ENCODE measurements at places on chromosomes 6 and 20. TPM values are rescaled to one million over a fixed set of nuclear protein-coding genes. Genes with fewer than 3 reads are reported as not detected.

Gene HNF4A
- total RNA-seq: not detected

Gene RNF114
- total RNA-seq: 55.4 TPM

Gene OR12D3
- total RNA-seq: not detected

Gene CD93
- not detected for total RNA-seq

Gene LIME1
- 6.3 TPM for total RNA-seq

Gene LY6G6C
- not detected for total RNA-seq

Gene FAM209A
- 0.33 TPM for total RNA-seq

Gene POU3F2
- 0.02 TPM for total RNA-seq

DNA sequence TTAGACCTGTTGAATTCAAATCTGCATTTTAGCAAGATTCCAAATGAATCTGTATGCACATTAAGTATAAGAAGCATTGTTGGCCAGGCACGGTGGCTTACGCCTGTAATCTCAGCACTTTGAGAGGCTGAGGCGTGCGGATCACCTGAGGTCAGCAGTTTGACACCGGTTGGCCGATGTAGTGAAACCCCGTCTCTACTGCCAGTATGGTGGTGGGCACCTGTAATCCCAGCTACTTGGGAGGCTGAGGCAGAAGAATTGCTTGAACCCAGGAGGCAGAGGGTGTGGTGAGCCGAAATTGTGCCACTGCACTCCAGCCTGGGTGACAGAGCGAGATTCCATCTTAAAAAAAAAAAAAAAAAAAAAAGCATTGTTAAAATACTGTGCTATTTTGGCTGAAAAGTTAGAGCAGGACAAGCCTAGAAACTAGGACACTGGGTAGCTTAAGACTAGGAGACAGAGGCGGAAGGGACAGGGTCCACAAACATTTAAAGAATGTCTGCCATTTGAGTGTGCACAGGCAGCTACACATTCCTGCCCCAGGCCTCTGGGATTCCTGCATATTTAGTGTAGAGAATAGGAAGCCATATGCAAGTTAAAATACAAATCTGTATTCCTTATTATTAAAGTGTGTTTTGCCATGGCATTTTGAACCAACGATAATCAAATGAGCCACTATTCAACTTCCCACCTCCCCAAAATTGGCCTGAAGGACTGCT is 45.1 kb upstream of the EEF1A1 start:
- DNase-seq: peak; percentile 52

- no peak for DNase-seq
These were observed 117.0 kb downstream of the NFATC2 start for GRCh38 chr20:51425347-51426106.

- no peak for DNase-seq
These were observed 4.0 kb downstream of the ARID1B start for GRCh38 chr6:156780962-156781853.

DNA sequence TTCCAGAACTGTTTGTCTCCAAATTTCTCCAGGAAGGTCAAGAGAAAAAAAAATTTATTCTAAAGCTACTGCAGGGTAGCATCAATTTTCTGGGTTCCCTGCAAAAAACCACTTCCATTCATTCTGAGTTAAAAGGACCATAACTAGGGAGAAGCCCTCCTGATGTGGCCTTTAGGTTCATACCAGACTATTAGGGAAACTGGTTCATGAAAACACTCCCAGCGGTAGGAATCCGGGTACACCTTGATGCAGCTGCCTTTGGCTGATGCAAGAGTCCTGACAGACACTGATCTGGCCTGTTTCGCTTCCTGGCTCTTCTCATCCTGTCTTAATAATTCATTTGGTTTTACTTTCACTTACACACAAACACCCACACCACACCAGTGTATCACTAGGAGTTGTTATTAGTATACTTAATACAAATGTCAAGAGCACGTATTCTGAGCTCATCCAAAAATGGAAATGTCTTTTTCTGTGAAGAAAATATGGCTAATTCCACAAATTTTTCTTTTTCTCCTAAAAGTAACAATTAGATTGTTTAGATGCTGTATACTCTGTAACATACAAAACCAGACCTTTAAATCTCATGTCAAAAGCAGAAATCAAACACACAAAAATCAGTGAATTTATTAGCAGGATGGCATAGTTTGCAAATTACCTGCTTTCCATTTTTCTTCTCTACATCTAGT is 38.4 kb upstream of the ARHGAP18 start:
- no peak for DNase-seq

DNA sequence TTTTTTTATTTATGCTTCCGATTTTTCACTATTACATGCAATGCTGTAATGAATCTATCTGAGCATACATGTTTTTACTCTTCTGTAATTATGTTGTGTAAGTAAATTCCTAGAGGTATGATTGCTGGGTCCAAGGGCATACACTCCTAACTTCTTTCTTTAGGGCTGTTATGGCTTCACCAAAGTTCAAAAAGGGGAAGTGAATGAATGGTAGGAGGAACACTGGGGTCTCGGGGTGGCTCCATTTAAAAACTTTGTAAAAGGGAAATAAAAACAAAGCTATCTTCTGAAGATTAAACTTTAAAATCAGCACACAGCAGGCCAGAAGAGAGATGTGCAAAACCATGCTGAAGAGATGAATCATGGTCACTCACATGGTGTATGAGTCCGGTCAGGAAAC is 289.1 kb upstream of the SUPT3H start:
- DNase-seq: no peak

GRCh38 chr6:149109397-149110070 is 208.0 kb upstream of the TAB2 start:
- no peak for DNase-seq

GRCh38 chr6:132496519-132497180 is 16.3 kb downstream of the STX7 start:
- DNase-seq: no peak

DNA sequence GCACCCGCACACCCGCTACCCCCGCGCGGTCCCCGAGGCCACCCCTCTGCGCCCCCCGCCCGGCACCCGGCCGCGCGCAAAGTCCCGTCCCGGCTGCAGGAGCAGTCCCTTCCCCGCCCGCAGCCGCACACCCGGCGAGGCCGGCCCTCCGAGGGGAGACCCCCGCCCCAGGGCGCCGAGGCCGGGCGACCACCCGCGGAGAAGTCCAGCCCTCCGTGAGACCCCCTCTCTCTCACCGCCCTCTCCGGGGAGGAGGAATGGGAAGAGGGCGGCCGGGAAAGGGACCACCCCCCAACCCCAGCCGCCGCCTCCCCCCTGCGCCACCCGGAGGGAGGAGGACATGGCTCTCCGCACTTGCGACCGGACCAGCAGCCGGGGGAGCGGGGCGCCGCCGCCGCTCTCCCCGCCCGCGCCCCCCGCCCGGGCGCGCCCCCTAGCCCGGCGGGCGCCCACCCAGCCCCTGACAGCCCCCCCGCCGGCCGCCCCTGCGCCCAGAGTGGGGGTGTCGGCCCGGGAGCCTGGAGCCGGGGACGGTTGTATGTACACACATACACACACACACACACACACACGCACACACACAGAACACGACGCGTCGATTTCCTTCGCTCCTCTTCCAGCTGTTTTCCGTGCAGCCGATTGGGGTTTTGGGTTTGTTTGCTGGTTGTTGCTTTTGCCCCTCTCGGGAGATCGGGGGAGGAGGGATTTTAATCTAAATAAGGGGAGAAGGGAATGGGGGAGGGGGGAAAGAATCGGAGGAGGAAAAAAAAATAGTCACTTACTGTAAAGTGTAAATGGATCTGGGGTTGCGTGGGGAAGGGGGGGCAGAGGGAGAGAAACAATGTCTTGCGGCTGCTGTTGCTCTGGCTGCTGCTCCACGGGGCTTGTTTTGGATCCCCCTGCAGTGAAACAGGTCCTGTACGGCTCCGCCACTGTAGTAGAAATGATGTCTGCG is at the start of gene ATXN1:
Gene ATXN1, minus strand, starts transcription at position 945 of the 955 bp plus-strand sequence.
- peak; percentile 68 for DNase-seq

- DNase-seq: no peak
These were observed 135.4 kb downstream of the JPH2 start for GRCh38 chr20:44051661-44052000.

GRCh38 chr6:126805861-126806260 is 312.6 kb upstream of the RSPO3 start:
- DNase-seq: no peak

GRCh38 chr20:60010689-60011458 is 52.7 kb downstream of the CDH26 start:
- DNase-seq: no peak

DNA sequence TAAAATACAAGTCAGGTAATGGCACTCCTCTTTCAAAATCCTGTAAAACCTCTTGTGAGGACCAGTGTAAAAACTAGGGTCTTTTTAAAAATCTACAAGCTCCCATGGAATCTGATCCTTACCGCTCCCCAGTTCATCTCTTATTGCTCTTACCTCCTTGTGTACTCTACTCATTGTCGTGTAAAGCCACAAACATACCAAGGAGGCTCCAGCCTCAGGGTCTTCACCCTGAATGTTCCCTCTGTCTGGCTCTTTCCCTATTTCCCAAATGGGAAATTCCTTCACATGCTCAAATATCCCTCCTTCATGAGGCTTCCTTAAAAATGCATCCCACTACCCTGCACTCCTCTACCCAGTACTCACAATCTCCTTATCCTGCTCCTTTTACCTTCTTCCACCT is 67.1 kb downstream of the TASP1 start:
- DNase-seq: no peak

- DNase-seq: peak; percentile 55
These were observed 177.1 kb upstream of the MAP3K7 start for GRCh38 chr6:90764001-90764400.

GRCh38 chr6:142855893-142856623 is 88.9 kb downstream of the HIVEP2 start:
- DNase-seq: no peak

DNA sequence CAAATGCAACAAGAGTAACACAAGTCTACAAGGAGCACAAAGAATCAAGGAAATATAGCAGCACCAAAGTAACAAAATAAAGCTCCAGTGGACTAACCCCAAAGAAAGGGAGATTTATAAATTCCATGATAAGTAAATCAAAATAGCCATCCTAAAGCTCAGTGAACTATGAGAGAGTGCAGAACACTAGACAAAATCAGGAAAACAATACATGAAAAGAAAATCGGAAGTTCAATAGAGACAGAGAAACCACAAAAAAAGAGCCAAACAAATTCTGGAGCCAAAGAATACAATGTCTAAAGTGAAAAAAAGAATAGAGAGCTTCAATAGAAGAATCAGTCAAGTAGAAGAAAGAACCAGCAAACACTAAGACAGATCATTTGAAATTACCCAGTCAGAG is 247.3 kb upstream of the TENT5A start:
- DNase-seq: no peak

DNA sequence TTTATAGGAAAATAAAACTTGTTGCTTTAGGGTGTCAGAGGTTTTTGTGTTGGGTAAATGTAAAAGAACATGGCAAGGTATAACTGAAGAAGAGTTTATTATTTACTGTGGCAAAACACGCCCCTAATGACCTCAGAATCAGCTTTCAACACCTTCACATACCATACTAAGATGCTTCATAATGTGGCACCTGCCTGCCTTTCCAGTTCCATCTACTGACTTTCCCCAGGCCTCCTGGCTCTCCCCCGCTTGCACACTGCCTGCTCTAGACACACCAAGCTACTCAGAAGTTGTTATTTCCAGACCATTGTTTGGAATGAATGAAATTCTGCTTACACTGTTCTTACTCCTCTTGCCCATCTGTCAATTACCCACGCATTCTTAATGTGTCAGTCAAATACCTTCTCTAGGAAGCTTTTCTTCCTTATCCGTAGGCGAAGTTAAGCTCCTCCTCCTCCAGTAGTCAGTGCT is 1.8 kb downstream of the TIAM2 start:
- DNase-seq: no peak

- no peak for DNase-seq
These were observed 23.1 kb downstream of the IYD start for GRCh38 chr6:150391890-150392289.

GRCh38 chr6:119856136-119856535 is 506.6 kb upstream of the MAN1A1 start:
- DNase-seq: no peak

DNA sequence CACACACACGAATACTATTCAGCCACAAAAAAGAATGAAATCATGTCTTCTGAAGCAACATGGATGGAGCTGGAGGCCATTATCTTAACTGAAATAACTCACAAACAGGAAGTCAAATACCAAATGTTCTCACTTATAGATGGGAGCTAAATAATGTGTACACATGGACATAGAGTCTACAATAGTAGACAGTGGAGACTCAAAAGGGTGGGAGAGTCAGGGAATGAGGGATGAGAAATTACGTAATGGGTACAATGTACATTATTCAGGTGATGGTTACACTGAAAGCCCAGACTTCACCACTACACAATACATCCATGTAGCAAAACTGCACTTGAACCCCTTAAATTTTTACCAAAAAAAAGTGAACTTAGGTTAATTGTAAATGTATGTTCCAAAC is 160.4 kb downstream of the TASP1 start:
- DNase-seq: no peak

GRCh38 chr20:44115762-44116644 is 71.0 kb downstream of the JPH2 start:
- no peak for DNase-seq

DNA sequence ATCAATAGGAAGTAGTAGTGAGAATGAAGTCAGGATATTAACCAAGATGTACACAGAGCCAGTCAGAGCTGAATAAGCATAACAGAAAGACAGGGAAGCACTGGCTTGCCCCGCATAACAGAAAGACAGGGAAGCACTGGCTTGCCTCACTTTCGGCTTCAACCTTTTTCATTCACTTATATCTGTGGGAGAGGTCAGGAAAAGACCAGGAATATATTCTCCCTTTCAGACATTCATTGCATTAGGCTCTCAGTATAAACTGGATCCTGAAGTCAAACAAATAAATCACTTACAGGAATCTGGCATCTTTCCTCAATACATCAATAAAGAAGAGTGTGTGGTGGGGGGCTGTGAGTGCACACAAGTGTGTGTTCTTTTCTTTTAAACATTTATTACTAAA is 437.6 kb downstream of the C6orf118 start:
- DNase-seq: no peak

DNA sequence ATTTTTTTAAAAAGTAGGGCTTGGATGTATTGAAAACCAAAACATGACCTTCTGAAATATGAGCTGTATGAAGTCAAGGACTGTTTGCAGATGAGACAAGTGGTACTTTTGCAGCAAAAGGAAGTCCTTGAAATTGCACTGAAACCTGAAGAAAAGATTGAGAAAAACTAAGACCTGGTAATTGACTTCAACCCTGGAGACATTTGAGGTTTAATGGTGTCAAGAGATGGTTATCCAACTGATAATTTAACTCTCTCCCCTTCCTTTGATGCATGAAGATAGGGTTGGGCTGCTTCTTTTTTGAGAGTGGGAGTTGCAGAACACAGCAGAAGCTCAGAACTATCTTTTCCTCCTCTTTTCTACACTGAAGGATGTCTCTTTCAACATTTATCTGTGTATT is 180.9 kb upstream of the DTNBP1 start:
- DNase-seq: no peak

DNA sequence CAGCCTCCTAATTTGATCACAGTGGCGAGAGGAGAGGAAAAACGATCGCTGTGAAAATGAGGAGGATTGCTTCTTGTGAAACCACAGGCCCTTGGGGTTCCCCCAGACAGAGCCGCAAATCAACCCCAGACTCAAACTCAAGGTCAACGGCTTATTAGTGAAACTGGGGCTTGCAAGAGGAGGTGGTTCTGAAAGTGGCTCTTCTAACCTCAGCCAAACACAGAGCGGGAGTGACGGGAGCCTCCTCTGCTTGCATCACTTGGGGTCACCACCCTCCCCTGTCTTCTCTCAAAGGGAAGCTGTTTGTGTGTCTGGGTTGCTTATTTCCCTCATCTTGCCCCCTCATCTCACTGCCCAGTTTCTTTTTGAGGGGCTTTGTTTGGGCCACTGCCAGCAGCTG is 28.7 kb downstream of the SAYSD1 start:
- DNase-seq: no peak
